NCI-H2029 treated with DMSO at 0.1 percent for 48 hours (cell line): ENCODE measurements at places on chromosomes 5 and 9.
A peak's percentile ranks its signal among the peaks of the same experiment; 100 is the strongest.

- DNase-seq: peak; percentile 56
These were observed 41.7 kb downstream of the ZNF608 start for GRCh38 chr5:124704594-124705284.

GRCh38 chr5:135313405-135313804 lies 85.6 kb downstream of the MACROH2A1 start:
- DNase-seq: no peak

GRCh38 chr9:38216572-38216971 lies 147.5 kb upstream of the SHB start:
- no peak for DNase-seq

DNA sequence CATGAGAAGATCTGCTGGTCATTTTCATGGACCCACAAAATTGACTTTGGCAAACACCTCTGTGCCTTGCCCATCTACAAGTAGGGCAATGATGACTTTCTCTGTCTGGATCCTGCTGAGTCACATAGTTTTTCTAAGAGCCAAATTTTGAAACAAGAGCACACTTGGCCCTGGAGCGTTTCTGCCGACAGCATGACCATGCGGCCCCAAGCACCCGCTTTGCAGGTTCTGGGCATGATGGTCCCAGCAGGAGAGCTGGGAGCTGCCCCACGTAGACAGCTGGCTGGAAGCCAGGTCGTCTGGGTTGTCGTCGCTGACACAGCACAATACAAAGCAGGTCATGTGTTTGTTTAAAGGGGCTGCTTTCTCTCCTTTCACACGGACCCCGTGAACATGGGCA lies 159.8 kb downstream of the SYK start:
- DNase-seq: no peak

DNA sequence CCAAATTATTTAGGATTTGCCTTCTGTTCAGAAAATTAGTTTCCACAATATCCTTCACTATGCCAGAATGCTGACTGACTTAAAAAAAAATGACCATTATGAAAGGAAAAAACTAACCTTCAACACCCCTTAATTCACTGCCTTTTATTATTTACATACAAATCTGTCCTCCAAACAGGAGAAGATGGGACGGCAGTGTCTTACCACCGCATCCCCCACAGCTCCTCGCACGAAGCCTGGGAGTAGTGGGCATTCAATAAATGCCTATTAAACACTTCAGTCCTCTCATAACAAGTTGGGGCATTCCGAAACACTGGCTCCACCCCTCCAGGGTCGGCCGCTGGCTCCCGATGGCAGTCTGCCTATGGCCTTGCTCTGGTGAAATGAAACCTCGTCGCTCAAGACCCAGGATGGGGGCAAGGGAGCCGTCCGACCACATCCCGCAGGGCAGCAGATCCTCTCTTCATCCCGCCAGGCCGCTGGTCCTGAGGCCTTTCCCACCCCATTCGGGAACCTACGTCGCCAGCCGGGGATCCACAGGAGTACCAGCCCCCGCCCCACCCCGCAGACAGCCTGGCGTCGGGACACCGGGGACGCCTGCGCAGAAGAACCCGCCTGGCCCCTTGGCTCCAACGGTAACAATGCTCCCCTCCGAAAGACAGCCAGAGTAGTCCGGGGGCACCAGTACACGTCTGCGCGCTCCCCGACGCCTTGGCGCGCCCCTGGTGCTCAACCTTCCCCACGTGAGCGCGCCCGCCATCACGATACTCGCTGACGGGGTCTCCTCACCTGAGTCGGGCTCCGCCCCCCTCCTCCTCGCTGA lies 613 bp downstream of the ZBTB5 start:
- peak; percentile 81 for DNase-seq

DNA sequence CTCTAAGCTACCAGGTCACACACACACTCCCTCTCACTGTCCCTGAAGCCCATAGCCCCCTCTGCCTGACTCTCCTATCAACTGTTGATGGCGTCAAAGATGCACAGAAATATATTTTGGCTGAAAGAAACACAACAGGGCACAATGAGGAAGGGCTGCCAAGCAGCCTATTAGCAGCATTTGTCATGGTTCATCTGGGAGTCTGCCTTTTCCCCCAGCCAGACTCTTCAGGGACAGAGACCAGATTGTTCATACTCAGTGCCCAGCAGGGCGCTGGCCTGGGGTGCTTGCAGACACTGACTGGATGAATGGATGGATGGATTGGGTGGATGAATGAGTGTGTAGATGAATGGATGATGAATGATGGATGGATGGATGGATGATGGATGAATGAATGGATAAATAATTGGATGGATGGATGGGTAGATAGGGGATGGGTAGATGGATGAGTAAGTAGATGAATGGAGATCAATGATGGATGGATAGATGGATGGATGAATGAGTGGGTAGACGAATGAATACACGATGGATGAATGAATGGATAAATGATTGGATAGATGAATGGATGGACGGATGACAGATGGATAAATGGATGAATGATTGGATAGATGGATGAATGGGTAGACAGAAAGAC lies 90.5 kb downstream of the ADAMTS2 start:
- DNase-seq: no peak

DNA sequence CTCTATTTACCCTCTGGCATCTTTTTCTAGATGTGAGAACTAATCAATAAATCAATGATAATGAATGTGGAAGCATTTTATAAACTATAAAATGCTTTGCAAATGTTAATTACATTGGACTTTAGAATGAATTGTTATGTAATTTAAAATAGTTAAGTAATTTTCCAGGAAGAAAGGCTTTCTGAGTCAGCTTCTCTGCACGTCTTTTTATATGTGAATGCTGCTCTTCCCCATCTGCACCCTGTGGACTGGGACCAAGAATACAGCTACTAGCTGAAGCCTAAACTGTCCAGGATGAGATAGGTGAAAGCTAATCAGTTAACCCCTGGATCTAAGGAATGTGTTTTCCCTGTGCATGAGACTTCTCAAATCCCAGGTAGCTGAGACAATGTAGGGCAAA lies 292.9 kb downstream of the NR3C1 start:
- no peak for DNase-seq

DNA sequence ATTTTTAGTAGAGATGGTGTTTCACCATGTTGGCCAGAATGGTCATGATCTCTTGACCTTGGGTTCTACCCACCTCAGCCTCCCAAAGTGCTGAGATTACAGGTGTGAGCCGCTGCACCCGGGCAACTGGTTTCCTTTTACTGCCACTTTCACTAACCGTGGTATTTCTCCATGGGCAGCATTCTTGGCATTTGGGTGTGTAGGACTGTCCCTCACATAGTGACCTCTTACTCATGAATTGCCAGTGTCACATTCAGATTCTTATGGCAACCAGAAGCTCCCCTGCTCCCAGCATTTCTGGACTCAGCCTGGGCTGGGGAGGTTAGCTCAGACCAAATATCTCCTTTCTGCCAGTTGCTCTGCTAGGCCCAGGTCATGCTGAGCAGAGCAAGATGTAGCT lies 50.1 kb downstream of the FOXI1 start:
- DNase-seq: no peak

DNA sequence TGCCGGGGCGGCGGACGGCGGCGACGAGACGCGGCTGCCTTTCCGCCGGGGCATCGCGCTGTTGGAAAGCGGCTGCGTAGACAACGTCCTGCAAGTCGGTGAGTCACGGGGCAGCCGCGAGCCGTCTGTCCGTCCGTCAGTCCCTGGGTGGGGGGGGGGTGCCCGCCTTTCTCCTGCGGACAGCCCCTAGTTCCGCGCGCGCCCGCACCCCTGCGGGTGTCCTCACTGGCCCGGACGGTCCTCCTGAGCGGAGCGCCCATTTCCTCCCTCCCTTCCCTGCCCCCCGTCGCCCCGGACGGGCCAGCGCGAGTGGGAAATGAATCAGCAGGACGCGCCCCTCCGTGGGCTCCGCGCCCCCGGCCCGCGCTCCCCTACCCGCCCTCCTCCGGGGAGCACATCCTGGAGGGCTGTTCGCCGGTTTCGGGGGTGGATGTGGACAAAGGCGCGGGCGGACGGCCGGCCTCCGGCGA lies 828 bp downstream of the ZSWIM6 start:
- no peak for DNase-seq

- no peak for DNase-seq
These were observed 378.9 kb downstream of the RAB3C start for GRCh38 chr5:58961631-58962280.

GRCh38 chr9:21605489-21605931 lies 123.4 kb upstream of the IFNE start:
- DNase-seq: no peak

DNA sequence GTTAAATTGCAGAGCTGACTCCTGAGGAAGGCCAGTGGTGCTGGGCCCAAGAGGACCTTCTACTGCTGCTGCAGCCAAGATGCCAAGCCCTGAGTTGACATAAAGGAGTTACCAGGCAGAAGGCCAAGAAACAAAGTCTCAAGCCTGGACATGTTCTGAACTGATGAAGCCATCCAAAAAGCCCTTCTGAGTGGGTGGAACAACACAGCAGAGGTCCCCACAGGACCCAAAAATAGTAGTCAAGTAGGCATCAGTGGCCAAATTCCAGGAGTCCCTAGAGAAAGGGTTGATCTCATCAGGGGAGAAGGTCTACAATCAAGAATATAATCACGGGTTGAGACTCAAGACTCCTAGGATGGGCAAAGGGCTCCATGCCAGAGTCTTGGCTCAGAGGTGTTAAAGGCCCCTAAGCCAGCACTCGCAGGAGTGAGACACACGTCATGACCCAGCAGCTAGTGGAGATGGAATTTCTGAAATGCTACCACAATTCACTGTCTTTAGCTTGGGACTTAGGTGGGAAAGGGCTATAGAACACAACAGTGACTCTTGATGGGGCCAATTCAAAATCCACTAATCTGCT lies 119.7 kb downstream of the FANCC start:
- DNase-seq: no peak
